ENCODE measurements at places on chromosomes 2 and 18.

- no peak for DNase-seq
Observed at GRCh38 chr18:75309564-75309963, 99.0 kb downstream of the TSHZ1 start.

- DNase-seq: no peak
Observed at GRCh38 chr2:76280686-76281085, 570.0 kb upstream of the GCFC2 start.

GRCh38 chr2:56464613-56465012 is 280.8 kb downstream of the CCDC85A start:
- DNase-seq: no peak

DNA sequence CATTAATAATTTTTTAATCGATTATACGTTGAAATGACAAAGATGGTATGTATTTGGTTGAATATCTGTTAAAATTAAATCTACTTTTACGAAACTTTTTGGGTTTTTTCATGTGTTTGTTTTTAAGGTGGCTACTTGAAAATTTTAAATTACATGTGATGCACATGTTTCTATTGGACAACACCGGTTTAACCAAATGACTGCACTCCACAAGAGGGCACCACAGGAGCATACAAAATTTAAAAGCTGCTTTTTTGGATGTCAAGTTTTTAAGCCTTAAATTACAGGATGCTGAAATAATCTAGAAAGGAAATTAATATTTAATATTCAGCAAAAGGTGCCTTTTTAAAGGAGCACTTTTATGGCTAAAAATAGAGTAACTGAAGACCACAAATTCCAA is 98.7 kb downstream of the ACVR1 start:
- DNase-seq: peak; percentile 14

DNA sequence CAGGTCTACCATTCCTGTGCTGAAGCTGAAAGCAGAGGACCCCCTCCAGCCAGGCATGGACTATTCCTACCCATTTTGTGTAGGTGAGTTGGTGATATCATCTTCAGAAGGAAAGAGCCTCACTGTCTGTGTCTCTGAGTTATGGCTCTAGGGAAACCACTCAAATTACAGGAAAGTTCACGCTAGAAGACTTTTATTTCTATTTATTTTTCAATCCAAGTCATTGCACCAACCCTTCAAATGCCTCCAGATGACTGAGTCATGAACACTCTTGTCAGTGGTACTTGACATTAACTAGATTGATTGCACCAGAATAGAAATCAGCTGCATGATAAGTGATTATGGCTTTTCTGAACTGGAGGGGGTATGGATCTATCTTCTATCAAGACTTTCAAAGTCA is 338.4 kb downstream of the MBD2 start:
- no peak for DNase-seq

DNA sequence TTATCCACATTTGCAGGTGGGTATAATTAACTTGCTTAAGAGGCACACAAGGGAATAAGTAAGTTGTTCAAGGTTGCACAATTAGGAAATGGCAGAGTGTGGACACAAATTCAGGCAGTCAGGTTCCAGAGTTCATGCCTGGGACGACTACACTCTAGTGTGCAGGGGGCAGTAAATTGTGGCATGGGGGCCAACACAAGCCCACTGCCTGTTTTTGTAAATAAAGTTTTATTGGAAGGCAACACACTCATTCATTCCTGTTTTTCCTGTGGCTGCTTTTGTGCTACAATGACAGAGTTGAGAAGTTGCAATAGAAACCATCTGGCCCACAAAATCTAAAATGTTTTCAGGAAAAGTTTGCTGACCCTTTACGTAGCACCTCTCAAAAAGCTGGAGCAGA is 41.4 kb downstream of the XDH start:
- no peak for DNase-seq

- no peak for DNase-seq
Observed at GRCh38 chr18:7617738-7618422, 50.8 kb downstream of the PTPRM start.

GRCh38 chr2:179049546-179050311 is at the start of gene CCDC141:
Gene CCDC141 (minus strand): TSS chr2:179050137. CDS start chr2:179049941, 196 bp downstream.
- DNase-seq: no peak

GRCh38 chr2:208406474-208407451 is at the start of gene PTH2R:
Gene PTH2R (plus strand): TSS chr2:208406792. CDS start chr2:208407044, 252 bp downstream.
- DNase-seq: no peak
